ENCODE measurements at places on chromosomes 5 and 9.

- no peak for DNase-seq
Measured at GRCh38 chr5:5231576-5231975, 91.4 kb downstream of the ADAMTS16 start.

- no peak for DNase-seq
Measured at GRCh38 chr9:116064970-116065369, 88.6 kb upstream of the PAPPA start.

DNA sequence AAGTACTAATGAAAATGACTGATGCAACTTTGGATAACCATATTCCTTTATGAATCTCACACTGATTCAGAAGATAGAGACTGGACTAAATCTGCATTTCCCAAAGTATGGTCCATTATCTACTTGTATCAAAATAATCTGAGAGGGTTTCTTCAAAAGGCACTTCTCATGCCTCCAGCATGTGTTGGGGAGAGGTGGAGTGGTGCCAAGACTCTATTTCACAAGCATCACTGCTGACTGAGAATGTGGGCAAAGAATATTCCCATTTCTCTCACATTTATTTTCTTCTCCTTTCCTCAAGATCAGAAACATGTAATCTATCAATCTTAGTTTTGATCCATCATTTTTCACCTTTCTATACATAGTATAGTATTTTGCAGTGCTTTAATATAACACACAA, 135.4 kb downstream of the GABRB2 start:
- DNase-seq: no peak

DNA sequence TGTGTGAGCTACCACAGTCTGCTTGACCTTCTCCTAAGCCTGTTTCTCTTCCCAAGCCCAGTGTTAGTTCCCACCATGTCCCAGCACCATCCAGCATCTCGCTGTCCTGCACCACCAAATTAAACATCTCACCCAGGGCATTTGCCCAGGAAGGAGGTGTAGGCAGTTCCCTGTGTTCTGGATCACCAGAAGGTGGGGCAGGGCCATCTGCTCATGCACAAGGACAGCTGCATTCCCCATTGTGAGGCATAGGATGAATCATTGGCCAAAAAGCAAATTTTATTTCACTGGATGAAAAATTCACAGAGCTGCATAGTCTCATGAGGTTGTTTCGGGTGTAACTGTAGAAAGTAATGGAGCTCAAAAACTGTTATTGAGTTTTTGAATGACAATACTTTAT, 89.5 kb upstream of the GRIA1 start:
- no peak for DNase-seq

- no peak for DNase-seq
Measured at GRCh38 chr9:123187131-123187530, 81.3 kb downstream of the STRBP start.

- no peak for DNase-seq
Measured at GRCh38 chr5:95900383-95900958, 61.2 kb downstream of the ELL2 start.
